Colonic mucosa (tissue), 4 donors: ENCODE measurements at places on chromosomes 3 and 15.
A peak's percentile ranks its signal among the peaks of the same experiment; 100 is the strongest.

DNA sequence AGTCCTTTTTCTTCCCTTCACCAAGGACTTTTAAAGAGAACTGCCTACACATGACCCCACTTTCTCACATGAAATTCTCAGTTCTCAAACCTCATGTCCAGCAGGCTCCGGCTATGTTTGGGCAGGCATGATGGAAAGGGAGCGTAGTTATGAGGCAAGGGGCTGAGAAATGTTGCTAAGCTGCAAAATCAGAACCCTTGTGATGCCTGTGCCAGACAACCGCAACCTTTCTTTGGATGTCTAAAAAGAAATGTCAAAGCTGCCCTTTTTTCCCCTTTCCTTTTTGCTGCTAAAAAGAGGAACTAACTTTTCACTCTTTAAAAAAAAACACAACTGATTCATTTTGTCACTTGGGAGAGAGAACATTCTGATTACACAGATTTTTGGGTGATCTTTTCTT is 19.2 kb downstream of the GNB4 start:
- DNase-seq, result no peak

DNA sequence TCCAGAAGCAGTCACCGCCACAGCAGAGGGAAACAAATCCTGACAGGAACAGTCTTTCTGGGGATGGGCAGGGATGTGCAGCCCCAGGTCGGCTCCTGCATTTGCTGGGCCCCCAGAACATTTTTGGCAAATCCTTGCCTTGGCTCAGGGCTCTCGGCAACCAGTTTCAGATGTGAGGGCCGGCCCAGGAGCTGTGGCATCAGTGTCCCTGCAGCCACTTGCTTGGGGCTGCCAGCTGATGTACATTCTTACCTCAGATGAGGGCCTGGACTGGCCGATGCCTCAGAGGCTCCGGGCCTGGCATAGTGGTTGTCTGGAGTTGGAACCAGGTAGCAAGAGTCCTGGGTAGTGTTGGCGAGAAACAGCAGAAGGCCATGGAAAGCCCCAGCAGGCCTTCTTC is 4.2 kb downstream of the CYB561D2 start:
- DNase-seq, result no peak

DNA sequence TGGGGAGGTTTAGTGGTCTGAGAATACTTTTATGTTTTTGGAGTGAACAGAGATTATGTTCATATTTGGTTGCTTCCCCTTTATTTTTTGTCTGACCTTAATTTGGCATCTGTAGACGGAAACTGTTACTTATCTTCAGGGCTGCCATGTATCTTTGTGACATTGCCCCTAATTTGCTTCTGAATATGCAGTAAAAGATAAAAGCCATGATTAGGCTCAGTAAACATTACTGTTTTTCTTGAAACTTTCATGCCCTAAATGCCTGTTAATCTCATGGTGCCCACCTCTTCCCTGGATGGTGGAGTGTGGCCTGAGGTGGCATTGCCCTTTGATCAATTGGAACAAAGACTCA is 106.7 kb downstream of the C3orf70 start:
- no peak for DNase-seq

DNA sequence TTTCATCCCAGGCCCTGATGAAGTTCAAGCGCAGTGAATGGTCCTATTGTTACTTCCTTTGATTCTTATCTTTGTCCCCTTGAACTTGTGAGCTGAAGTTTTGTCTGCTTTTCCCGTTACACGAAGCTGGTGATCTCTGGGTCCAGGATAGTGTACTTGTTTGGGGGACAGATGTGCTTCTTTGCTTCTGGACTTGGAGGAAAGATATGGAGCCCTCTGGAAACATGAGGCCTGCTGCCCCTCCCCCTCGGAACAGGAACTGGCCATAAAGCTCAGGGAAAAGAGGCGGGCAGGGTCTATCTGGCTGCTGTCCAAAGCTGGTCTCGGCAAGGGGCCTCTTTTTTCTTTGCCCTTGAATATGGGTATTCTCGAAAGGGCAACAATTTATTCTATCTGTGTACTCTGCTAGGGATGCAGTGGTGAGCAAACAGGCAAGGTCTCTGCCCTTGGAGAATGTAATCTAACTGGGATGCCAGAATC is 47.6 kb downstream of the IDH2 start:
- no peak for DNase-seq

DNA sequence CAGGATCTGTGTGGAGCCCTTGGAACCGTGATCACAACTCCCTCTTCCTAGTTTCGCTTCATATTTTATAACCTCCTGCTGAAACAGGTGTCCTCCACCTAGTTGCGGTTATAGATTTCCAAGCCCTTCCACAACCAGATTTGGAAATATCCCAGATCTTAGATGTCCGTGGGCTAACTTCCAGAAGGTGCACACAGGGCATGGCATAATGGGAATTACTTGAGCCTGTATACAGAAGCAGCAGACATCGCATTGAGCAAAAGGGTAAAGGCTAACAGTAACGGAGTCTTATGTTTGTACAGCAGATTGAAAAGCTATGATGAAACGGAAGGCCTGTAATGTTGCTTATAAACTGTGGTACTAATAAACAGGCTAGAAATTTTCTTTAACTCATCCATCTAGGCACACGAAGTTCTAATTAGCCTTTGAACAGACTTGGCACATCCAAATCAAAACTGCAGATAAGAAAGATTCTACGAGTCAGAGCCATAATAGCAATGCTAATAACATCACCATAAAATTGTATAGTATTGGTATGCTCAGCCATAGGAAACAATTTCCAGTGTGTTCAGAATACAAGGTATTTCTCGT is 1.2 kb upstream of the USF3 start:
- no peak for DNase-seq

- DNase-seq, result peak; percentile 60
Observed at GRCh38 chr3:187742351-187743171, 2.7 kb downstream of the BCL6 start.

DNA sequence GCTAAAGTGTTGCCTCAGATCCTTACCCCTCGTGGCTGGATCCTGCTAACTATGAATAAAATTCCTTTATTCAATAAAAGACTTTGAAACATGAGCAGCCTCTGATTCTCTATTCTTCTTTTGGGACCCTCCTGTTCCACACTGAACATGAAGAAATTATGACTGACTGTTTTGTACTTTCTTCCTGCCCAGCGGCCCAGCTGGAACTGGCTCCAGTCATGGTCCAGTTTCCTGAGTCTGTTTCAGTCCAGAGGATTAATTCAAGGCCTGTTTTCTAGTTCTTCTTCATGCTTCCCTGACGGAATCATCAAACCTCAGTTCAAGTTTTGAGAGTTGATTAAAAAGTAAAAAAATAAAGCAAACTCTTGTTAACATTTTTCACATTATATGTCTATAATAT is 52.6 kb upstream of the CP start:
- DNase-seq, result no peak

- DNase-seq, result peak; percentile 95
Observed at GRCh38 chr15:45457641-45458539, 64.7 kb downstream of the SLC30A4 start.

- peak; percentile 72 for DNase-seq
Observed at GRCh38 chr3:29280404-29281093, at the start of gene RBMS3. Gene RBMS3 (plus strand): TSS chr3:29281071.

GRCh38 chr3:41683666-41684350 is 278.1 kb downstream of the ULK4 start:
- DNase-seq, result peak; percentile 63

DNA sequence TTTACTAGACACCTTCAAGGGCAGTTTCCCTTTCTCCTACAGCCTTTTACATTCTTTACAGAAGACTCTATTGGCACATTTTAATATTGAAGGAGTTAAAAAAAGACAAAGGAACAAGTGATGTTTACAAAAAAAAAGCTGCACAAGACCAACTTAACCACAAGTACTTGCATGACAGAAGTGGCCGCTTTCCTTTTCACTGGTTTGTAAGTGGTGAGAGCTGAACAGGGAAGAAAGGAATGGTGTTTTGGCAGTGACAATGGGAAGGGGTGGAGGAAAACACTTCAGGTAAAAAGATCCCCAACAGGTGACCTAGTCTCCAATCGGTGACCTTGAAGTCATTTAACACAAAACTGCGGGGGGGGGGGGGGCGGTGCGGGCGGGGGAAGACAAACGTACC is 1.1 kb downstream of the WDR72 start:
- no peak for DNase-seq

GRCh38 chr3:189714991-189715961 is 84.1 kb downstream of the TP63 start:
- DNase-seq, result no peak

DNA sequence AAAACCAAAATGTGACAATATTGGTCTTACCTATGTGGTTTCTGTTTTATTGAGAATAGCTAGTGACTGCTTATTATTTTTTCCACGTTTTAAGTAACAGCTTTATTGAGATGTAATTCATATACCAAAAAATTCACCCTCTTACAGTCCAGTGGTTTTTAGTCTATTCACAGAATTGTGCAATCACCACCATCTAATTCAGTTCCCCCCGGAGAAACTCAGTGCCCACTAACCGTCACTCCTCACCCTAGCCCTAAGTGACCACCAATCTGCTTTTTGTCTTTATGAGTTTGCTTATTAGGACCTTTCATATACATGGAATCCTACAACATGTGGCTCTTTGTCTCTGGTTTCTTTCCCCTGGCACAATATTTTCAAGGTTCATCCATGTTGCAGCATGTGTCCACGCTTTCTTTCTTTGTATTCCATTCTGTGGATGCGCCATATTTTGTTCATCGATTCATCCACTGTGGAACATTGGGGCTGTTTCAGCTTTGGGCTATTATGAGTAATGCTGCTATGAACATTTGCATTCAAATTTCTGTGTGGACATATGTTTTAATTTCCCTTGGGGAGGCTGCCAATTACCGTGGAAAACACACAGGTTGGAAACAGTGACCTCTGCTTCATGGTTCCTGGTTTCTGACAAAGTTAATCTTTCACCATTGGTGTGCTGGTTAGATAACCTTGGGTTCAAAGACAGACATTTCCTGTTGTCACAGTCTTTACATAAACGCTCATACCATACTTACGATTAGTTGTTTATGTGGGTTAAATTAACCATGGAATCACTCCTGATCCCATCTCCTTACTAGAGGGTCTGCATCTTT is 3.2 kb upstream of the BCL2L10 start:
- DNase-seq, result peak; percentile 74

GRCh38 chr3:16264174-16264707 is 502 bp downstream of the DPH3 start:
- DNase-seq, result no peak

DNA sequence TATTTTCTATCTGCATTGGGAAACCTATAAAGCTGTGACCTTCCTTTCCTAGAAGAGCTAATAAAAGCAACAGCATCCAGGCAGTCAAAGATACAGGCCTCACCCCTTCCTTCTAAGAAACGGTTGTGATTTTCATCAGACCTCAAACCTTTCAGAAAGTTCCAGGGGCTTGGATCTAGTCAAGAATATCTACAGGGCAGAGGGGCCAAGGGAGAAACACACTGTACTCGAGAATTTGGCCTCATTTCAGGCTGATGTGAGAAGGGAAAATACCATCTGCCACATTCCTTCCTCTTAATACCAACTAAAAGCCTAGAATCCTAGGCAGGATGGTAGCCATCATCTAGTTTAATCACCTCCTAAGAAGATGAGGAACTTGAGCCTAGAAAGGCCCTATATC is 24.5 kb upstream of the BCL6 start:
- DNase-seq, result no peak

DNA sequence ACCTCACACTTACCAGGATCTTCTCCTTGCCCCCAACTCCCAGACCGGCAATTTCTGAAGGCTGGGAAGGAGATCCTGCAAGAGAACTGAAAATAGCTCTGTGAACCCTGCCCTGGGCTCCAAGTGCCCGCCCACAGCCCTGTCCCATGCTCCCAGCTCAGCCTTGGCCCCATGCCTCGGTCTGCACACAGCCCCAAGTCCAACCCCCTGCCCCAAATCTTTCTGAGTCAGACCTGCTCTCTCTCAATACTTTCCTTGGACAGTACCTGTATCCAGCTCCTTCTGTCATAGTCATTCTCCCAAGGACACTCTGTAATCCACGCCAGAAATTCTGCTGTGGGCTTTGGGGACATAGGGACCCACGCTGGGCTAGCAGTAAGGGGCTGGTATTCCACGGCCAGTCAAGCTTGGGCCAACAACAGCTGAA is 6.3 kb upstream of the SMAD3 start:
- DNase-seq, result peak; percentile 73

DNA sequence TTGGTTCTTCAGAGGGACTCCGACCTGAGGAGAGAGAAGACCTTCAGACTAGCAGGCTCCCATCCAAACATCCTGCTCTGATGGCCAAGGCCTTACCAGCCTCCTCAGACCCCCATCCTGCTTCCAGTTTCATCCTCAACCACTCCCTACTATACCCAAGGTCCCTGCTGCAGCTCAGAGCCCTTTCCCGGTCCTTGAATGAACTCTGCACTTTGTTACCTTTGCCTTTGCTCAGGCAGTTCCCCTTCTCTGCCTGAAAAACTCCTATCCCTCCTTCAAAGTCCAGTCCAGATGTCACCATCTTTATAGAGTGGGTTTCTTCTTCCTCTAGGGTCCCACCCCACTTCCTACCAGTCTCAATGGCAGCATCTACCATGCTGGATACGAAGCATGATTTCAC is 13.1 kb downstream of the EFCAB12 start:
- no peak for DNase-seq

DNA sequence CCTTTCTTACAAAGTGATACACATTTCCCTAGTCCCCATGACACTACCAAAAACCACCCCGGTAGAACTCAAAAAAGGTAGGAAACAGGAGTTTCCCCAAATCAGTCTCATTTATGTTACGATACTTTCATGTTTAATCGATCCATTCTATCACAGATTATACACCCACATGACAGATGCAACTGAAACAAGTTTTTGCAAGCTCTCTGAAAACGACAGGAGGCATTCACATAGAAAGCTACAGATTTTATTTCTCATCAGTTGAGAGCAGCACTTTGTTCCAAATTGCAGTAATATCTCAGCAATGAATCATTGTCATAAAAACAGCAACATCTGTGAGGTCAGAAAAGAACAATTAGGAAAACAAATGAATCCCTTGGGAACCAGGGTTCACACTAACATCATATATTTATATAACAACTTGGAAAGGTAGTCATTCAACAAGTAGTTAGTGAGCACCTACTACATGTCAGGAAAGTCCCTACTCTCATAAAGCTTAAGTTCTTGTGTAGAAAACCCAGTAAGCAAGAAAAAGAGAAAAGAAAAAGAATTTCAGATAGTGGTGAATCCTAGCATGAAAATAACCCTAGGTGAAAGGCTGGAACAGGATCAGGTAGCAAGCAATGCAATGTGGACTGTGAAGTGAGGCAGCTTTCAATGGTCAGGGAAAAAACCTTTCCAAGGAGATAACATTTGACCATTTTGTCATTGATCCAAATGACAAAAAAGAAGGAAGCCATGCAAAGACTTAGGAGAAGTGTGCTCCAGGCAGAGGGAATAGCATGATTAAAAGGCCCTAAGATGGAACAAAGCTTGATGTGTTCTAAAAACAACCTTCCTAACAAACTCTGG is 8.3 kb downstream of the PLD1 start:
- DNase-seq, result no peak
